Astrocyte of the hippocampus (primary cell): ENCODE measurements at places on chromosomes 7 and 10.

- DNase-seq = peak; percentile 68
Observed at GRCh38 chr7:130476297-130477150, 15.4 kb upstream of the MEST start.

DNA sequence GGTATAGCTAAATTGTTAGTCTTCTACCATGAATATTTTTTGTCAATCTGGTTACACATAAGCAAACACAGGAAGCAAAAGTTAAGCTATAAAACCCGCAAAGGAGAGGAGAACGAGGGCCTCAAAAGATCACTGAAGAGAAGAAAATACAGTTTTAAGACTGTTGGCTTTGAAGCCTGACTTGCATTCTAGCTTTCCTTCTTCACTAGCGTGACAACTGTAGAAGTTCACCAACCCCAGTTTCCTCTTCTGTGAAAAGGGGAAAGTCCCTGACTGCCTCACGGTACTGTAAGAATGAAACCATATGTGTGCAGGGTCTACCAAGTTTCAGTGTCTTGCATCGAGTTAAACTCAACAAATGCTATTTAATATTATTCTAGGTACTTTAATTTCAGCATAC is 7.5 kb upstream of the LRRN3 start:
- peak; percentile 36 for DNase-seq

DNA sequence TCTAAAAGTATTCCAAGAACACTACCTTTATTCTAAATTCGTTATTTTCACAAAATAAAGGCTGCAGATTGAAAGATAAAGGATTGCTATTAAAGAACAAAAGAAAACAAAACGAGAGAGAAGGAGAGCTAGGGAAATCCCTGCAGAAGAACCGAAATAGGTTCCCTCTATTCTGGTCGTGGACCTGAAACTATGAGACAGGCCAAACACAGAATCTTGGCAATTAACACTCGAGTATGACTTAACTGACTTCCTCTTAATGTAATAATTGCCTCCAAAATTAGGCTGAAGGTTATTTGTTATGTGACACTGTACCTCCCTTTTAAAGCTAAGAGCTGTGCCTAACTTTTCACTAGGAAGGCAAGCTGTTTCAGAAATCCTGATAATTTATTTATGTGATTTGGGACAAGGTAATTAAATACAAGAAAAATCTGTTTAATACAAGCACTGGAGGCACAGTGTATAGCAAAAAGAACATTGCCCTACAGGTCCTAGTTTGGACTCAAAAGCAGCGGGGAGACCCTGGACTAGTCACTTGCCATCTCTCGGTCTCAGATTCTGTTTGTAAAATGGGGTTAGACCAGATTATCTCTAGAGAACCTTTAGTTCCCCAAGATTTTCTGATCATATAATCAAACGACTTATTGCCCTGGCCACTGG is 11.6 kb downstream of the NAMPT start:
- no peak for DNase-seq

- peak; percentile 47 for DNase-seq
Observed at GRCh38 chr10:70785190-70785589, at the start of gene TBATA. TSS of gene TBATA (minus strand) at chr10:70785377. CDS start at chr10:70783379, 1,998 bp downstream.

GRCh38 chr10:32229170-32229569 is 117.8 kb downstream of the EPC1 start:
- DNase-seq = no peak

- no peak for DNase-seq
Observed at GRCh38 chr7:2775785-2776184, 68.3 kb downstream of the GNA12 start.

DNA sequence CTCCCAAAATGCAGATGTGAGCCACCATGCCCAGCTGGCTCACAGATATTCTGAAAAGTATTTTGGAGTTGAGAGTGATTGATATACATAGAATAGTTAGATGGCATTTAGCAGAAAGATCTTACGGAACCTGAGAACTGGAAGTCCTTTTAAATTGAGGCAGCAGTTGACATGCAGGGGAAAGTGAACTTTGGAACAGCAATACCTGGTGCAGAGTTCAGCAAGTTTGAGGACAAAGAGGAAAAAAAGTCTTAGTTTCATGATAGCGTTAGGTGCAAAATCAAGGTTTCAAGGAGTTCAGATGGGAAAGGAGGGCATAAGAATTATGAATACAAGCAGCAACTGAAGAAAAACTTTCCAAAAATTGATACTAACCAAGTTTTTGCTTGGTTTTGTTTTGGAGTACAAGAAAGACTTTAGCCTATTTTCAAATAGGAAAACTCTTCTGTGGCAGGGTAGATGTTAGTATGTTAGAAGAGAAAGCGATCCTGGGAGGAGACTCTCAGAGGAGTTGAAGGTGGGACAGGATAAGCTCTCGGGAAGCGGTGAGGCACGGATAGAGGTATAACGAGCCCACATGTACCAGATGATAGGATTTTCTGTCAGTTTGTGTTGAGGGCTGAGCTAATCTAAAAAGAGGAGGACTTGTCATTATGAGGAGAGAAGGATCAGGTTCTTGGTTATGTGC is 28.0 kb upstream of the STMP1 start:
- no peak for DNase-seq

- no peak for DNase-seq
Observed at GRCh38 chr10:76141376-76141775, 710.0 kb downstream of the LRMDA start.

GRCh38 chr7:134532180-134532953 is 5.0 kb downstream of the AKR1B10 start:
- DNase-seq = no peak

DNA sequence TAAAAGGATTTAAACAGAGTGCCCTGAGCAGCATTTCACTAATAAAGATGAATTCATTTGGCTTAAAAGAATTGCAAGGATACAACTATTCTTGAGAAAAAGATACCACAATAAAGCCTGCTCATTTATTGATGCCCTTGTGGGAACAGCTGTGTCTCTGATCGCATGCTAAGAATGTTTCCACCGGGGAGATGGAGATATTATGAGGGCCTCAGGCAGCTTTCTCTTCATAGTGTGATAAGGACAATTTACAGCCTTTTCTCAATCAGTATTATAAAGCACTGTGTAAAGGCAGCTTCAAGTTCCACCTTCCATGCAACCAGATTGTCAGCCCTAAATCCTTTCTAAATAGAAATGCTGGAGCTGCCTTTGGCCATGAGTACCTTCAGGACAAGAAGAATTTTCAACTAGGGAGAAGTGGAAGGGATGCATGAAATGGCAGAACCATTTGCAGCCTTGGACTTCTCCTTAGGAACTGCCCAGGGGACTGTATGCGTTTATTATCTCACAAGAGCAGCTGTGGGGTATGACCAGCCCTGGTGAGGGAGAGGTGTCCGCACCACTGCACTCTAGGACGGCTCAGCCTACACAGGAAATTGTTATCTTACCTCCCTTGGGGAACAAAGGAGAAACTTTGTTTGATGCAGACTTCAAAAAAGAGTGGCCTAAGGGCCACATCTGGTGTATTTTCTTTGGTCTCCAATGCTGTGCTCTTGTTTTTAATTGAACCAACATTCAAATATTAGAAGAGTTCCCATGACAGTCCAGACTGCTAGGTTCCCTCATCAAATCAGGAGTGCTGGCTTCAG is 116.9 kb upstream of the PCGF5 start:
- no peak for DNase-seq

GRCh38 chr7:18534481-18534880 is 38.9 kb downstream of the HDAC9 start:
- DNase-seq = no peak

GRCh38 chr7:94022550-94022949 is 18.4 kb upstream of the BET1 start:
- no peak for DNase-seq

- no peak for DNase-seq
Observed at GRCh38 chr10:45447416-45447815, 73.4 kb downstream of the ALOX5 start.

- DNase-seq = no peak
Observed at GRCh38 chr10:103078676-103079075, 114.4 kb downstream of the NT5C2 start.

- peak; percentile 29 for DNase-seq
Observed at GRCh38 chr10:90062786-90063185, 361.4 kb downstream of the KIF20B start.

GRCh38 chr7:94510582-94511496 is 1.2 kb downstream of the CASD1 start:
- DNase-seq = peak; percentile 67

DNA sequence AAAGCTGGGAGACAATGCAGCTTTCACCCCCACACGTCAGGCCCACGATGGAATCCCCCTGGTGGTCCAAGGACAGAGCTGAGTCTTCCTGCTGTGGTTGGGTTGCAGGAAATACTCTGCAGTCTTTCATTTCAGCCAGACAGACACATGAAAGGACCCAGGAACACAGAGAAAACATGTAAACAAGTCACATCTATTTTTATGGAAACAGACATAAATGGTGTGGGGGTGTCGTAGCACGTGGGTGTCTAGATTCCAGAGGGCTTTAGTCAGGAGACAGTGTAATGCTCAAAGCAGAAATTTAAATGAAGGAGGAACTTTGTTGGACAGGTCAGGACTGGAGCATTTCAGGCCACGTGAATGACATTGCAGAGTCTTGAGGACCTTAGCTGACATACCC is 444.6 kb downstream of the SUGCT start:
- DNase-seq = peak; percentile 41
